ENCODE measurements at places on chromosomes 13 and 19.

DNA sequence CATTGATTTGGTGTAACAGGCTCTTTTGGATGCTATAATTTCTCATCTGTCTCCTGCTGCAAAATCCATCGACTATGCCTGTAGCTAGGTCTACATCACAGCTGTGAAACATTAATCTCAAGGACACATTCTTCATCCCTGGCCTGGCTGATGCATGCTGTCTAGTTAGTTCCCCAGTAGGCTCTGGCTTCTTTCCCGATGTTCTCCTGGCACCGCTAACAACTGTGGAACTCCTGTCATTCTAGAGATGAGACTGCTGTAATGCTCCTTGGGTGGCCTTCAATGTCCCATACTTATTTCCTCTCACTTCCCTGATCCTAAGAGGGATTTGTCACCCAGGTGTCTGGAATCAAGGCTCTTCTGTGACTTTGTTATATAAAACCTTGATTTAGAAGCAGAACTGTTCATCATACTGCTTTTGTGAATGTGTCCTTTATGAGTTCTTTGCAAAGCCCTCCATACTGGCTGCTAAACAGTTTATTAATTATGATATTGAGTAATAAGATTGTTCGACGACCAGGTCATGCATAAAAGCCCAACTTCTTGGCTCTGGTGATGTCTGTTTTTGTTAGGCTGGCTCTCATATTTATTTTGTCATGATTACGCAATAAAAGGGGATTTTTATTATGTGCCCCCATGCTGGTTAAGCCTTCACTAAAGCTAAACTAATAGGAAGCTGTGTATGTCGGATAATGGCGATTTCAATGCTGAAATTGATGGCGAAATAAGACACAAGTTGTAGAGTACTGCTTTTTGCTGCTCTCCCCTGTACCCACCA is 227.5 kb downstream of the DCT start:
- DNase-seq: no peak

- DNase-seq: no peak
These were observed 107.4 kb upstream of the CLDN10 start for GRCh38 chr13:95445131-95445530.

GRCh38 chr13:48402325-48402932 is 10.5 kb downstream of the LPAR6 start:
- no peak for DNase-seq

DNA sequence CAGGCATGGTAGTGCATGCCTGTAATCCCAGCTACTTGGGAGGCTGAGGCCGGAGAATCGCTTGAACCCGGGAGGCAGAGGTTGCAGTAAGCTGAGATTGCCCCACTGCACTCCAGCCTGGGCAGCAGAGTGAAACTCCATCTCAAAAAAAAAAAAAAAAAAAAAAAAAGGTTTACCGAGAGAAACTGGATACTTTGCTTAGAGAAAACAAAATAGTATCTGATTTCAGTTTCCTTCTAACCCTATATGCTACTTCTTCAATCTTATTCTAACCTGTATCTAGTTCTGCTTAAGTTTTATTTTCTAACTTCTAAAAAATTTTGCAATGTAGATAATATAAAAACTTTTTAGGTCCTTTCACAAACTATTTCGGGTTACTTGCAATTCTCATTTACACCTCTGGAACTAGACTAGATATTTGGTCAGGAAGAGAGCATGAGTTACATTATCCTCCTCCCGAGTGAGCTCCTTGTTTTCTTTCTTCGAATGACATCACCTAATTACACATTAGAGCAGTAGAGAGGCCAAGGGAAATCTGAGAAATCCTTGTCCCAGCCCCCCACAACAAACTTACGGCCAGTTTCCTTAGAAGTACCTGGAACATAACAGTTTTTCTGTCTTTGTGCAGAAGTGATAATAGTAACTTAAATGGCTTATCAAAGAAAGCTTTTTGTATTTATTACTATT is 128.9 kb downstream of the B3GLCT start:
- DNase-seq: no peak

DNA sequence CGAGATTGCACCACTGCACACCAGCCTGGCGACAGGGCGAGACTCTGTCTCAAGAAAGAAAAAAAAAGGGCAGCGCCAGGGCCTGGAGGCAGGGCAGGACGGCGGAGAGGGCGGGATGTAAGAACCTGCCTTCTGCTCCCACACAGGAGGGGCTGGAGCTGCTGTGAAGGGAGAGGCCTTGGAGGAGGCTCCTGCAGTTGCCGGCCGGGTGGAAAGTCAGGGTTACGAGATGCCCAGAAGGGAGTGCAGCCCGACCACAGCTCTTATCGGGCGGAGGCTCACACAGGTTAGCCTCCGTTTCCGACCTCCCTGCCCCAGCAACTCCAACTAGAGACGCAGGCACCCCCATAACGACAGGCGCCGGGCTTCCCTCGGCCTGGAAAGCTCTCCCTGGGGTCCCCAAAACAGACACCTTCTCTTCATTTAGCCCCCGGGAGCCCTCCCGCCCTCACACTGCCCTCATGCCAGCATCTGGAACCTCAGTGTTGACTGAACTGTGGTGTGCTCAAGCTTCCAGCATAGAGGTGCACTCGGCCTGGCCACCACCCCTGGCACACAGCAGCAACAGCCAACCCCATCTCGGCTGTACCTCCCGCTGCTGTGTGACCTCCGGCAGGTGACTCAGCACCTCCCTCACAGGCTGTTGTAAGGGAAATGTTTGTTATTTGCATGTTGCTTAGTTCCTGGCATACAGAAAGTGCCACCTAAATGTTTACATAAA is 1.4 kb downstream of the PLPP2 start:
- peak; percentile 94 for DNase-seq

DNA sequence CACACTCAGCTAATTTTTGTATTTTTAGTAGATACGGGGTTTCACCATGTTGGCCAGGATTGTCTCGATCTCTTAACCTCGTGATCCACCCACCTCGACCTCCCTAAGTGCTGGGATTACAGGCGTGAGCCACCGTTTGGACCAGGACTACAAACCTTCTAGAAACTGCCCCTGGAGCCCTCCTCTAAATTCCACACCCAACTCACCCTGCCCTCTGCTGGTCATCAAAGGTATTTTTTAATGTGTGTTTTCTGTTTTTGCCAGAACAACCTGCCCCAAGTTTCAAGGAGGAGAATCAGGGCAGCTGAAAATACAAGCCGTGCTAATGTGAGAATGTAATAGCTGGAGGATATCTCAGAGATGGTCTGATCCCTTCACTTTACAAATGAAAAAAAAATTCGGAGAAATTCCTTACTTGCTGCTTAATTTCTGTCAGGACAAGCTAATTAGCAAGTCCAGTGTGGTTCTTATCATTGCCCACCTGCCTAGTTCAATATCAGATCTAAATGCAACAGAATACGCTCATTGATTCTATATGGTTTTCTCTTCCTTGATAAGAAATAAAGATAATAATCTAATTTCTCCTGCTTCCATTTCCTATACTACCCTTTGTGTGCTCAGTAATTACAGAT is 4.1 kb downstream of the ATP8A2 start:
- DNase-seq: peak; percentile 61

DNA sequence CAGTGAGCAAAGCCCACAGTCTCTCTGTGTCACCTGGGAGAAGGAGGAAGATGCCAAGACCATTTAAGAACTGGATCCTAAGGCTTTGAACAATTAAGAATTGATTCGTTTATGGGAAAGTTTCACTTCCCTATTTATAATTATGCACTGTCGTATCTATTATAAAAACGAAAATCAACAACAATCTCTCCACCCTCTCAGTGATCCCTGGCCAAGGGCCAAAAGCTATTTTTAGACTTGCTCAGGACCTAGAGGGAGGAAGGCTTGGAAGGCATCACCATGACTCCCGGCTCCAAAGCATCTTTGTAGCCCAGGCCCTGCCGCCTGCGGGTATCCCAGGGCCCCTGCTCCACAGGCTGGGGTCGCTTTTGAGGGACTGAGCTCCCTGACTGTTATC is 1.3 kb downstream of the RHPN2 start:
- DNase-seq: no peak

GRCh38 chr19:7983286-7983950 is 22.0 kb downstream of the ELAVL1 start:
- no peak for DNase-seq

- peak; percentile 65 for DNase-seq
These were observed 801 bp downstream of the KCTD12 start for GRCh38 chr13:76885203-76886004.

GRCh38 chr19:33256261-33256660 is 30.6 kb upstream of the SLC7A10 start:
- no peak for DNase-seq

DNA sequence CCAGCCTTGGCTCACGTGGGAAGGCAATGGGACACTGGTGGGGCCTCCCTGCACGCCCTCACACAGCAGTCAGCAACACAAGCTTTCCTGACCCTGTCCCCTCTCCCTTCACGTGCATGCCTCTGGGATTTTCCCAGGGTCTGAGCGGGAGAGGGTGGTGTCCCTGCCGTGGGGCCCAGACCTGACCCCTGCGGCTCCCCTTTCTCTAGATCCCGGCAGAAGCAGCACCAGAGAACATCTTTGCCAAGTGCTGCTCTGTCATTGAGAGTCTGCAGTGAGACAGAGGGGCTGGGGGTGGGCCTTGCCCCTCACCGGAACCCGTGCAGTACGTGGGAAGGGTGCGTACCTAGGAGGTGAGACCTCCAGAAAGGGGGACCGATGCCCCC is 12.6 kb downstream of the KHSRP start:
- no peak for DNase-seq

GRCh38 chr19:43780706-43781525 is at the start of gene KCNN4:
TSS of gene KCNN4 (minus strand) at chr19:43780973. CDS start at chr19:43780861, 112 bp downstream.
- no peak for DNase-seq

DNA sequence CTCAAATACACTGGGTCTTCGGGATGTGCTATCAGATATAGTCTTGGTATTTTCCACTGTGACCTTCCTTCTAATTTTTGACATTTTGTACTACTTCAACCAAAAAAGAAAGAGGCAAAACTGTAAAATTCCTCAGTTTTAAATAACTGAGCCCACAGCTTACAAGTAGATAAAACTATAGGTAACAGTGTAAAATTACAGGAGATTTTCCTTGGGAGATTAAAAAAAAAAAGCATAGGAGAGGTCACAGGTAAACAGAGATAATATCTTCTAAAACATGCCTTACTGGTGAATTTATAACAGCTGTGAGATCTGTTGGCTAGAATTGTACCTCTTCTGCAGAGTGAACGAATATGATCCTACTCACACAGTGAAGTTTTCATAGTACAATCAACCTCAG is 7.1 kb downstream of the ZC3H13 start:
- DNase-seq: no peak

GRCh38 chr13:74667656-74668203 is 533.5 kb upstream of the KLF12 start:
- DNase-seq: no peak

GRCh38 chr13:50228527-50228926 is 213.3 kb downstream of the KCNRG start:
- no peak for DNase-seq

DNA sequence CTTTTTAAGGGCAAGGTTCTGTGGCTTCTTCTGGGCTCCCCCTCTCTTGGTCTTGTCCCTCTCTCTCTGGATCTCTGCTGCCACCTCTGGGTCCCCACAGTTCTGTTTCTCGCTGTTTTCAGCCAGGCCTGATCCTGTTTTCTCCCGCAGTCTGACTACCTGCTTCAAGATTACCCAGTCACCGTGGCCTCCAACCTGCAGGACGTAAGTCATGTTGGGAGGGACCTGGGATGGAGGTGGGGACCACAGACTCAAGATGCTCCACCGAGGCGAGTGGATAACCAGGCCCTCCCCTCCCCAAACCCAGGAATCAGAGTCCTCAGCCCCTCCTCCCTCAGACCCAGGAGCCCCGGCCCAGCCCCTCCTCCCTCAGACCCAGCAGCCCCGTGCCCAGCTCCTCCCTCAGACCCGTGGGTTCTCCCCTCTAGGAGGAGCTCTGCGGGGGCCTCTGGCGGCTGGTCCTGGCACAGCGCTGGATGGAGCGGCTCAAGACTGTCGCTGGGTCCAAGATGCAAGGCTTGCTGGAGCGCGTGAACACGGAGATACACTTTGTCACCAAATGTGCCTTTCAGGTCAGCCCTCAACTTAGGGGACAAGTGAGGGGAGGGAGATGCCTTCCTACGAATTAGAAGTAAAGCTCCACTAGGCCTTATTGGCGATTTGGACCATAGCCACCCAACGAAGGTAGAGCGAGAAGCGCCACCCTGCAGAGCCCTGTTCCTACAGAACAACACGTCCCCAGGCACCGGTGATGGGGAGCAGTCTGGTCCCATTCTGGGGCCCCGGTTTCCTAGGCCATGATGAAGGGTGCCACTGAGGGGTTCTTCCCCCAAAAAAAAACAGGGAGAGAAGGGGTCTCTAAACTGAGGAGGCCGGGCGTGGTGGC is 2.2 kb downstream of the FLT3LG start:
- peak; percentile 96 for DNase-seq

GRCh38 chr19:35445826-35446593 is 2.0 kb upstream of the FFAR2 start:
- DNase-seq: no peak

GRCh38 chr19:29890392-29890791 is 51.6 kb upstream of the URI1 start:
- DNase-seq: no peak

DNA sequence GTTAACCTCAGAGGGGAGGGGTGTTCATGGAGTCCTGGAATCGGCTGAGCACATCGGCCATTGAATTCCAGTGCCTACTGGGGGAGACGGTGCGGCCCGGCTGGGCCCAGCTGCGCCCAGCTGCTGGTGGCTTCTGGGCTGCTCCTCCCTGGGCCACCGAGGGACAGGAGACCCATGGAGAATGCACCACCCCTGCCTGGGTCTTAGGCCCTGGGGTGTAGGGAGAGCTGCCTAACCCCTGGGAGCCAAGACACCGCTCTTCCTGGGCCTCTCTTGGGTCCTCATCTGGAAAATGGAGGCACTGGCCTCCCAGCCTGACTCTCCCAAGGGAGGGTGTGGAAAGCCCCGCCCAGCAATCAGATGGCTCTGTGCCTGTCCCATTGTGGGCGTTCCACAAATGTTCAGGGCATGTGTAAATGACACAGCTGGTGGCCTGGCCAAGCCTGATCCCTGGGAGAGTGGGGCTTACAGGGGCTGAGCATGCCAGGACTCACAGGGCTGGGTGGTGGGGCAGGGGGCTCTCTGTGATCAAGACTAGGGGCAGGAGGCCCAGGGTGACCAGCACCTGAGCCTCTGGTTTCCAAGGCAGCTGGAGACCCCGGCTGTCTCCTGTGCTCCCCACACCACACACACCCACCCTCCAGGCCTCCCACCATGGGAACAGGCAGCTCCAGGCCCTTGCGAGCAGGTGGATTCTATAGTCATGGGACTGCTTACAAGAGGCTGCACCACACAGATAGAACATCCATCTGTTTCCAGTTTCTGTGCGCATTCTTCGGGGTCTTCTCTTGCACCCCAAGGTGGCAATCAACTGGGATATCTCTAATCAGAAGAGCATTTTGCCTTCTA is 150.9 kb downstream of the URI1 start:
- DNase-seq: no peak

GRCh38 chr19:18086590-18087138 is at the start of gene IL12RB1:
TSS of gene IL12RB1 (minus strand) at chr19:18086934. CDS start at chr19:18086823, 111 bp downstream.
- DNase-seq: no peak

GRCh38 chr13:51457086-51457815 is 4.4 kb upstream of the INTS6 start:
- no peak for DNase-seq

- DNase-seq: no peak
These were observed 154.7 kb downstream of the USP12 start for GRCh38 chr13:27016875-27017274.

- peak; percentile 92 for DNase-seq
These were observed 12.9 kb downstream of the SPC24 start for GRCh38 chr19:11142528-11143171.

- DNase-seq: no peak
These were observed 43.5 kb downstream of the NEK5 start for GRCh38 chr13:52085421-52085820.

- no peak for DNase-seq
These were observed 8.7 kb upstream of the CHST8 start for GRCh38 chr19:33612928-33613619.

GRCh38 chr19:14463747-14464146 is 11.4 kb downstream of the PTGER1 start:
- no peak for DNase-seq
